ENCODE measurements at places on chromosomes 3 and 15.

- DNase-seq = no peak
Observed at GRCh38 chr3:17802950-17803349, 60.5 kb upstream of the TBC1D5 start.

- no peak for DNase-seq
Observed at GRCh38 chr3:10017636-10018292, 8.5 kb upstream of the FANCD2 start.

DNA sequence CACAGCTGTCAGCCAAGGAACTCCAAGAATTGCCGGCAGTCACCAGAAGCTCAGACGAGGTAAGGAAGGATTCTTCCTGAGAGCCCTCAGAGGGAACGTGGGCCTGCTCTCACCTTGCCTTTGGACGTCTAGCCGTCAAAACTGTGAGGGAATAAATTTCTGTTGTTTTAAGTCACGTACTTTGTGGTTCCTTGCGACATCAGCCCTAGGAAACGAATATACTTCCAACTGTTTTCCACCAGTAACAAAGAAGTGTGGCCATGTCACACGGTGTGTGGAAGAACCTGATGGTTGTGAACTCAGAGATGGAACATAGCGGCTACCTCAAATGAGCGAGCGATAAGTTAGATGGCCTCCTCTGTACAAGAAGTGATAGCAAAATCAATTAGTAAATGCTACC, 41.0 kb upstream of the B3GNT5 start:
- DNase-seq = no peak

GRCh38 chr15:62807539-62808130, 234.9 kb upstream of the TPM1 start:
- no peak for DNase-seq

- no peak for DNase-seq
Observed at GRCh38 chr3:48966367-48966766, 23.7 kb upstream of the P4HTM start.

- DNase-seq = no peak
Observed at GRCh38 chr3:17087509-17087908, 202.8 kb downstream of the PLCL2 start.

DNA sequence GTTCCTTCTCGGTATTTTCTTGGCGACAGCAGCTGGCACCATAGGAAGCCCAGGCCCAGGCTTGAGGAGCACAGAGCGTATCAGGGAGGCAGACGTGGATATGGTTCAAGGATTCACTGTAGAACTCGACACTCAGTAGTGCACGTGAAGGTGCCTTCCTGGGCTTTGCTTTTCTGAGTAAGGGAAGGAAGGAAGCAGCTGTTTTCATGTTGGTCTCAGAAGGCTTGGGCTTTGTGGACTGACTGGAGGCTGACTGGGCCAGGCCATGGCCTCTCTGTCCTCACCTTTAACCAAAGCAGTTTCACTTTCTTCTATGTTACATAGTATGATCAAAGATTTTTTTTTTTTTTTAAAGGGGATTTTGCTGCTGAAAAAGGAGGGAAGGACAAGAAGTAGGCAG, 6.9 kb upstream of the GHRL start:
- no peak for DNase-seq

DNA sequence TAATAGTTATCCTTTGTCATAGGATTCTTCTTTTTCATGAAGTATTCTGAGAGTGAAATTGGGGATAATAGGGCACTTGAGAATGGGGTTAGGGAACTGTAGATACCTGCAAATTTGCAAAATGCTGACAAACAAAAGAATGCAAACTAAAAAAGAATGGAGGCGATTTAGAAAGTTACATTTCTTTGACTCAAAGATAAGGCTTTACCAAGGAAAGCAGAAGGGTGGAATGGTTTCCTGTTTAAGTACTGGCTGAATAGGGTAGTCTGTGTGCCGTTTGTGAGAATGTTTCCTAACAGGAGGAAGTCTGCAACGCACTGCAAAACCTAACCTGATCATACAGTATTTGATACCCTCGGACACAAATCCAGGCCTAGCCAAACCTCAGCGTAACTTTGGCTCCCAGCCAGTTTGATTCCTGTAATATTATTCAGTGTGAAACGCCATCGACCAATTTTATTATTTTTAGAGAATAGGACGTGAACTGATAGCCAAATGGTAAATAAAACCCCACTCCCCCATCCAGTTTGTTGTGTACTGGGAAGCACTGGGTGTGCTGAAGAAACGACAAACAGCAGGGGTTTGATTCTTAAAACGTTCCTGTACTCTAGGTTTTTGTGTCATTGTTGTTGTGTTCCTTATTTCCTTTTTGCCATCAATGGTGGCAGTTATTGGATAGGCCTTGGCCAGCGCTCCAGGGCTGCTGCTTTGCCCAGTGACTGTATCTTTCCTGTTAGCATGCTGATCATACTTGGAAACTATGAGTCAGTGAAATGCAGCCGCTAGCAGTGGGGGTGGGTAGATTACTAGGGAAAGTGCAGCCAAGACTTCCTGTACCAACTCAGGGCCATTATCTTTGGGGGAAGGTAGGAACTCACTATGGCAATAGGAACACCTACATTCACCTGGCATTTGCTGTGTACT, 148.0 kb upstream of the TBL1XR1 start:
- no peak for DNase-seq

DNA sequence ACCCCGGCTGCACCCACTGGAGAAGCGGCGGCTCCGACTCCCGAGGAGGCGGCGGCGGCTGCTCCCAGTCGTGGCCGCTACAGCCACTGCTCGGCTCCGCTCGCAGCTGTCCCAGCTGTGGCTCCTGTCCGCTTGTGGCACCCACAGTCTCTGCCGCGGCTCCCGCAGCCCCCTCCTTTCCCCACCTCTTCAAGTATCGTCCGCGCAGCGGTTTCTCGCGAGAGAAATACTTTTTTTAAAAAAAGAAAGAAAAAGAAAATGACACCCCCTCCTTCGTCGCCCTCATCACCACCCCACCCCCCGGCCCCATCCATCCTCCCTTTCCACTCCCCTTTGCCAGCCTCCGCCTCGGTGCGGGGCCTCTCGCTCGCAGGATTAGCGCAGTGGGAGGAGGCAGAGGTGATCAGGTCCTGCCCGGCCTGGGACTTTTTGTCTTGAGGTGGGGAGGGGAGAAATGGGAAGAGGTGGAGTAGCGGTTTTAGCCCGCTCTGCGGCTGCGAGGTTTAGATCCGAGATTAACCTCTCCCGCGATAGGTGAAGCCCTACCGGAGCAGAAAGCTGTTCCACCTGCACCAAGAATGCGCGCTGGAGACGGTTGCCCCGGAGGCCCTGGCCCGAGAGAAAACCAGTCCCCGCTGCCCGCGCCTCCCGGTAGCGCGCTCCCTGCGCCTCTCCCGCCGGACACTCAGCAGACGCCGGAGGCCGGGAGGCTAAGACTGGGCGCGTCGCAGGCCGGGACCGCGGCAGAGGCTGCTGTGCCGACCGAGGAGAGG, at the start of gene FBN1:
Gene FBN1 (minus strand): TSS at position 152 of the 773 bp plus-strand sequence. CDS start 940 bp downstream, outside the sequence.
- no peak for DNase-seq

DNA sequence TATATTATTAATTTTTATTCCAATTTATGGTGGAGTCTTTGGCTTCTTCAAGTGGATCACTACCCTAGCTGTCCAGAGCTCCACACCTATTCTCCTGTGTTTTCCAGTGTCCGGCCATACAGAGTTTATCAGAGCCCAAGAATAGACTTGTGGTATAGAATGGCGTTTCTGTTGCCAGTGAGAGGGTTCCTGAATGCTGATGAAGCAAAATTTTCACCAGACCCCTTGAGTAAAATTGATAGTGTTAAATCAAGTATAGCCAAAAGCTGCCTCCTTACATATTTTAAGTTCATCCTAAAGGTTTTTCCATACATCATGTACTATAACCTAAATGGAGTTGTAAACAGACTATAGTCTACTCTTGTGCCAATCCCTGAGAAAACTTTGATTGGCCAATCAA, 171.5 kb upstream of the CHL1 start:
- no peak for DNase-seq

DNA sequence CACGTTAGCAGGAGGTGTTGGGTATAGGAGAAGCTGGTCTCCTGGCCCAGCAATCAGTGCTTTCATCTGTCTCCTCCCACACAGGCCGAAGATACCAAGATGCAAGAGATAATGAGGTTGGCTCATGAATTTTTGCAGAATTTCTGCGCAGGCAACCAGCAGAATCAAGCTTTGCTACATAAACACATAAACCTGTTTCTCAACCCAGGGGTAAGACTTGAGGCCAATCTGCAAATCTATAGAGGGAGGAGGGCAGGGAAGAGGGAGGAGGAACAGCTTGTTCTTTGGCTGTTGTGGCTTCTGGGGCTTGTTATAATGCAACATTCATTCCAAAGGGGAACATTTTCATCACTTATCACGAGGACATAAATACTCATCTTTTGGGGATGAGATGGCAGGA, 195.3 kb downstream of the ITPR1 start:
- DNase-seq = no peak

DNA sequence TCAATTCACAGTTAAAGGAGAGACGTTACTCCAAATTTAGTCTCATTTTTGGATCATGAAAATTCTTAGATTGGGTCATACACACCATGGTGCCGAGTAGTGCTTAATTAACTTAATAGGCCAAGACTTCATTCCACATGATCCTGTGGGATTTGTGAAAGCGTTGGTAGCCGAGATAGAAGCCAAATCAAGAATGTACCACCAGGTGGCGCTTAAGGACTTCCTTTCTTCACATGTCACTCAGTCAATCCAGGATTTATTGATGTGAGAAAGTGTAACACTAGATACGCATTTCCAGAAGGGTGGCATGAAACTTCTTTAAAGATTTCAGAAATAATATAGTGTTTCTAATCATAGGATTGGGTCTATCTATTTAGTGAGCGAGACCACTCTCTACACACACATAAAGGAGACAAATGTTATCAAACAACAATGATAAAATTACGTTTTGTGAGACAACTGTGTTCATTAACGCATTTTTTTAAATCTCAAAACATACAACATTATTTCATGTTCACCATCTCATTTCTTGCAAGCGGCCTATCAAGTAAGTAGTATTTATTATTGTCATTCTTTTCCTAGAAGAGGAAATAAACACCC, 436.1 kb downstream of the CHL1 start:
- no peak for DNase-seq

GRCh38 chr3:153830552-153830951, 290.6 kb upstream of the ARHGEF26 start:
- DNase-seq = no peak

GRCh38 chr3:15754047-15754446, 43.7 kb downstream of the ANKRD28 start:
- no peak for DNase-seq

GRCh38 chr15:51621155-51621765, 1.3 kb downstream of the DMXL2 start:
- no peak for DNase-seq

- DNase-seq = no peak
Observed at GRCh38 chr3:74115906-74116305, 491.2 kb upstream of the PDZRN3 start.

DNA sequence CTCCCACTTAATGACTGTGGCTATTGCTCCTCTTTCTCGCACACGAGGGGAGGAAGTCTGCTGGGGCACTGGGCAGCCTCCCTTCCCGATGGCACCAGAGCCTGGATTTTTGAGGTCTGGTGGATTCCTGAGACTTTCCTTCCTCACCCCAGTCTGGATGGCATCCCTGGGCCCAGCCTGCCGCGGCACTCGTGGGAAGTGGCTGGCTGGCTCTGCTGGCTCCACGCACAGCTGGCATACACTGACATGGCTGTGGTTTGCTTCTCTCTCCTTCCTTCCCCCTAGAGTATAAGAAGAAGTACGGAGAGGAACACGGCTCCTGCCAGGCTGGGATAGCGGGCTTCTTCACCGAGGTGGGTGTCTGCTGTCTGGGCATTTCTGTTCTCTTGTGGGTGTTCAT, 319.8 kb upstream of the LRRFIP2 start:
- DNase-seq = no peak

GRCh38 chr3:48470286-48470685, 23.7 kb downstream of the ATRIP start:
- no peak for DNase-seq

- DNase-seq = no peak
Observed at GRCh38 chr3:42189736-42190135, 76.2 kb downstream of the CCK start.

- DNase-seq = no peak
Observed at GRCh38 chr3:60207905-60208304, 1043.3 kb downstream of the FHIT start.

- peak; percentile 52 for DNase-seq
Observed at GRCh38 chr15:77959432-77959879, 118.1 kb downstream of the TBC1D2B start.

- no peak for DNase-seq
Observed at GRCh38 chr3:106305882-106306435, 437.1 kb upstream of the CBLB start.

GRCh38 chr3:153045150-153045549, 116.9 kb upstream of the RAP2B start:
- no peak for DNase-seq

DNA sequence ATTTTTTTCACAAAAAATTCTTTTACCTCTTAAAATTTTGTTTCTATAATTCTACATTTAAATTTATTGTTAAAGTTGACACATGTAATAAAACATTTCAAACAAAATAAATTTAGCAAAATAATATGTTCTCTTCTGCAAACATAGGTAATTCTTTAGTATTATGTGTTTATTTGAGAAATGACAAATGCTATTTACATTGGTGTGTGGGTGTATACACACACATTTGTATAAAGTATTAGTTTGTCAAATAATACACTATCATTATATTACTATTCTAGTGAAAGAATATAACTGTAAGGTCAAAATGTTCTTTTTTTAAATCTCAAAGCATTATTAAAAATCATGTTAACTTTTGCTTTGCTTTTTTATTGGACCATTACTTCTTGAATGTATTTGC, 1370.6 kb downstream of the SI start:
- no peak for DNase-seq

GRCh38 chr15:74460298-74460697, 662 bp downstream of the UBL7 start:
- DNase-seq = no peak

- DNase-seq = no peak
Observed at GRCh38 chr15:65938604-65939003, 69.3 kb downstream of the RAB11A start.

DNA sequence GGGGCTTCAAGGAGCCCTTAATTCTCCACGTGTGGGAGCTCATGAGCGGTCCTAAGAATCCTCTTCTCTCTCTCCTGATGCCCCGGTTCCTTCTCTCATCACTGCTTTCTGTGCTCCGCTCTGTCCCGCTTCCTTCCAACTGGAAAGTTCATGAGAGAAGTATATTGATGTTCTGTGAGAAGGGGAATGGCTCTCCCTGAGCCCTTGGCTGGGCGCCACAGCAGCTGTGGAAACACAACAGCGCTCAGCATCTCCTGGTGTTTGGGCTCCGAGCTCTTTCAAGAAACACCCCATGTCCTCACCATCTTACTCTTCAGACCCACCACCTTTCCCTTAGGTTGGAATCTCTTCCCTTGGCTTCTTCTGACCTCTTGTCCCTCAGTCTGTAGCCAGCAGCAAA, 161.7 kb downstream of the VGLL4 start:
- DNase-seq = no peak

GRCh38 chr15:35181538-35181937, 96.4 kb upstream of the NANOGP8 start:
- DNase-seq = no peak

GRCh38 chr3:29334706-29335105, 53.8 kb downstream of the RBMS3 start:
- no peak for DNase-seq

Measured in stimulated activated CD4-positive, alpha-beta T cell treated with anti-CD3 and anti-CD28 coated beads, Interleukin-1b, Interleukin-23, amount 100 ng/mL, for 1 hour (primary cell).